Hematopoietic multipotent progenitor cell treated with erythropoietin and hydrocortisone succinate and interleukin-3 and kit ligand, for 17 days (in vitro differentiated cells): ENCODE measurements at places on chromosomes 1 and 21.
A peak's percentile ranks its signal among the peaks of the same experiment; 100 is the strongest.

GRCh38 chr1:183633676-183634343, 1.8 kb downstream of the ARPC5 start:
- peak; percentile 48 for DNase-seq

- DNase-seq, result no peak
Measured at GRCh38 chr1:50450861-50451653, 27.8 kb upstream of the DMRTA2 start.

DNA sequence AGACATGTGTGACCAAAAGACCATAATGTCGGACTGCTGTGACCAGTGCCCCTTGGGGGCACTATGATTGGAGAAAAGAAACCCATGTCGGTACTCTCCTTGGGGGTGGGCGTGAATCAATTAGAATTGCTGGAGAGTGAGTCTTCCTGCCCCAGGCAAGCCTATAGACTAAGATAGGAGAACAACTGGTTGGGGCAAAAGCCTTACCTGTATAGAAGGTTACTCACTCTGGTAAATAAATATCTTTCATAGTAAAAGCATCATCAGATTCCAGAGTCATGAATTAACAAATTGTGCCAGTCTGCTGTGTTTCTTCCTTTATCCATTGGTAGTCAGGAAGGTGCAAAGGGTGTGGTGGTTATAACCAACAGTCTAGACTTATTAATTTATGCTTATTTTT, 2.9 kb upstream of the PTGFRN start:
- DNase-seq, result no peak

DNA sequence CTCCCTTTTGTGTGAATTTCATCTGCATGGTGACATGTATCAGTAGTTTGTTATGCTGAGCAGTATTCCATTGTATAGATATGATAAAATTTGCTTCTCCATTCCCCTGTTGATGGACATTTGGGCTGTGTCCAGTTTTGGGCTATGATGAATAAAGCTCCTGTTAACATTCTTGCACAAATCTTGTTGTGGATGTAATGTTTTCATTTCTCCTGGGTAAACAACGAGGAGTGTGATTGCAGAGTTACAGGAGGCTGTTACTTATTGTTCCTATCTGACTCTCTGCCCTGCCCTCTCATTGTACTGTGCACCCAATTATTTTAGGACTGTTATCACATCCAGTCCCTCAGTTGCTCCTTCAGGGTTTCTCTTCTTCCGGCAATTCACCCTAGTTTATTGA, 24.2 kb downstream of the MAPKAPK2 start:
- no peak for DNase-seq

DNA sequence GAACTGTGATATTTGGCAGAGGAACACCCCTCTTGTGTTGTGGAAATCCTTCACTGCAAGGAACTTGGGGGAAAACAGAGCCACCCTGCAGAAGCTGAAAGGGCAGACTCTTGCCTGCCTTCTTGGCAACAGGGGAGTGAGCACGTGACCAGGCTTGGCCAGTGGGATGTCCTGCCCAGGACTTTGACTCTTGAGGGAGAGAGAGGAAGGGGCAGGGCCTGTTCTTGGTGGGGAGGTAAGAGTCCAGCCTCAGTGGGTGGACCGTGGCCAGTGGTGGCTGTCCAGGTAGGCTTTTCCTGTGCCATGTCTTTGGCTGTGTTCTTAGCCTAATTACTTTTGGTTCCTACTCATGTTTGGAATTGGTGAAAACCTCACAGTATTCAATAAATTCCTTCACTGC, 8.6 kb upstream of the AK2 start:
- no peak for DNase-seq

GRCh38 chr1:52435650-52436049, 31.2 kb downstream of the PRPF38A start:
- no peak for DNase-seq

- peak; percentile 41 for DNase-seq
Measured at GRCh38 chr1:115807723-115808122, 33.2 kb downstream of the NHLH2 start.

DNA sequence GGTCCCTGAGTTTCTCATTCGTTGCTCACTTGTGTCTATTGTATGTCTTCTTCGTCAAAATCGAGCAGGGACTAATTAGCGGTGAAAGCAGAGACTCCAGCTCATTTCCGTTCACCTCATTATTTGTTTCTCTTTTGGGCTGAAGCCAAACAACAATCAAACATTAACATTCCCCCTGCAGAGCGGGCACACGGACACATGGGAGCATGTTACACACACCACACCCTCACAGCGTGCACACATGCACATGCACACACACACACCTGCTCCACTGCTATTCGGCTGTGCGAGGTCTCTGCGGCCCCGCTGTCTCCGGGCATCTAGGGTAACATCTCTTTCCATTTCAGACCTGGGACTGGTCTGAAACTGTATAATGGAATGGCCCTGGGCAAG, 58.5 kb upstream of the LRRC8D start:
- no peak for DNase-seq

DNA sequence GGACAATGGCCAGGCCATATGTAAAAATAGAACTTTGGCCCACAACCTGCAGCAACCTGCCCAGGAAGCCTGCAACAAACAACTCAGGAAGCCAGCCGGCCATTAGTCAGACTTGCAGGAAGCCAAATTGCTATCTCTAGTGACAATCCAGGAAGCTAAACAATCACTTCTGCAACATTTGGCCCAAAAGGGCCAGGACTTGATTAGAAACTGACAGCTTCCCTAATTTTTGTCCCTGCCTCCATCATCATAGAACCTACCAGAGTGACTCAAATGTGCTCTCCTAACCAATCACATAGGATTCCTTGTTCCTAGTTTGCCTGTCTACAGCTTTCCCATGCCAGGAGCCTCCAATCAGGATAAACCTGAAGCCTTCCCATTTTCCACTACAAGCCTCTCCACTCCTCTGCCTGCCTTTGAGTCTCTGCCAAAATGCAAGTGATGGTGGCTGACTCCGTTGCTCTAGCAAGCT, 639.3 kb downstream of the PTPRU start:
- DNase-seq, result no peak

DNA sequence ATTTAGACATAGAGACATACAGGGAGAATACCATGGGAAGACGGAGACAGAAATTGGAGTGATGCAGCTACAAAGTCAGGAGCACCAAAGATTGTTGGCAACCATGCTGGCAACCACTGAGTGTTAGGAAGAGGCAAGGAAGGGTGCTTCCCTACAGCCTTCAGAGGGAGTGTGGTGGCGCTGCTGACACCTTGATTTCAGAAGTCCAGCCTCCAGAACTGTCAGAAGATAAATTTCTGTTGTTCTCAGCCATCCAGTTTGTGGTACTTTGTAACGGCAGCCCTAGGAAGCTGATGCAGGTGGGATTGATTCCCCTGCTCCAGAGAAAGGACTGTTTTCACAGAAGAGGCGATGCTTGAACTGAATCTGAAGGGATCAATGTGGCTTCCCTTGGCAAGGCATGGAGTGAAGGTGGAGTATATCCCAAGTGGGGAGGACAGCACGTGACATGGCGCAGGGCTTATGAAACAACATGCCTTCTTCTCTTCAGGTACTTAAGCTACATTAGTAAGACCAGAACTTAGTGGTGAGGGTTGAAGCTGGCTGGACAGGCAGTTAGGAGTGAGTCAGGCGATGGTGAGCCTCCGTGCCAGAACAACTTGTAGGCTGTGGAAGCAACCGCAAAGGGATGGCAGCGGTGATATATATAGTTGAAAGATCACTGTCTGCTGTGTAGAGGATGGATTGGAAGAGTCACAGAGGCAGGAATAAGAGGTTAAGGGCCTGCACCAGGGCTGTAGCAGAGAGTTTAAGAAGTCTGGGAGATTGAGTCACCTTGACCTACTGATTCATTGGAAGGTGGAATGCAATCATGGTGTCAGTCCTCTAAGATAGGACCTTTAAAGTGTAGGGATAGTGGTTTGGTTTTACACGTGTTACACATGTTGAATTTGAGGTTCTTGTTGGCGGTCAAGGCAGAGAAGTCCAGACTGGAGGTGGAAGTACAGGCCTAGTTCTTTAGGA, 2.1 kb downstream of the LEPR start:
- DNase-seq, result peak; percentile 71

DNA sequence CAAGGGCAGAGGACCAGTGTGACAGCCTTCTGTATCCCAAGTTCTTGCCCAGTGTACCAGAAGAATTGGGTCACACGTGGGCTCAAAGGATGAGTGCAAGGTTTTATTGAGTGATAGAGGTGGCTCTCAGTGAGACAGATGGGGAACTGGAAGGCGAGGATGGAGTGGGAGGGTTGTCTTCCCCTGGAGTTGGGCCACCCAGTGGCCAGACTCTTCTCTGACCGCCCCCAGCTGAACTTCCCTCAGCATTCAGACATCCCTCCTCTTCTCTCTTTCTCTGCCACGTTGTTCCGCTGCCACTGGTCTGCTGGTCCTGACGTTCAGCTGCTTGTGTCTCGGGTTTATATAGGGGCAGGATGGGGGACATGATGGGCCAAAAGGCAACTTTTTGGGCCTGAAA, 150.1 kb upstream of the IVNS1ABP start:
- no peak for DNase-seq

GRCh38 chr1:30249446-30250337, 473.7 kb downstream of the MATN1 start:
- DNase-seq, result no peak

- no peak for DNase-seq
Measured at GRCh38 chr1:4657960-4658541, 3.6 kb downstream of the AJAP1 start.

DNA sequence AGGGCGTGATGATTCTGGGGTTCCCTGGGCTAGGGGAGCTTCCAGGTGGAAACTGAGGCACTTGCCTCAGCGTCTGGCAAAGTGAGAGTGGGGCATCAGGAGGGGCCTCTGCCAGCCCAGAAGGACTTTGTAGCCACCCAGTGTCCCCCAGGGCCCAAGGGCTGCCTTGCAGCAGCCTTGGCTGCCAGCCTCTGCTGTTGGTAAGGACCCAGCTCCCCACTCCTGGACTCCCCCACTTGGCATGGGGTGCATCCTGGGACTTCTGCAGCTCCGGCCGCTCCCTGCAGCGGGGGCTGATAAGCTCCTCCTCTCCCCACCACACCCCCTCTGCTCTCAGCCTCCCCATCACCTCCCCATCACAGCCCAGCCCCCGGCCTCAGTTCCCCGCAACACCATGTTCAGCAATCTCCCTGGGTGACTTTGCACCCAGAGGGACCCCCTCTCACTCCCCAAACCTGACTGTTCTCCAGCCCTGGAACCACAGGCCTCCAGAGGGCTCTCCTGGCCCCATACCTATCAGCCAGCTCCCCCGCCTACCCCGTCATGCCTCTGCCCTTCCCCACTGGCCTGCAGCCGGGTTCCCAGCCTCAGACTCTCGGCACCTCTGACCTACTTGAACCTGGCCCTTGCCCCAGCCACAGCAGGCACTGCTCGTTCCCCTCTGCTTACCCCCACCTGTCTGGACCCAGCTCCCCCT, 113.0 kb downstream of the CRYAA start:
- no peak for DNase-seq

- DNase-seq, result no peak
Measured at GRCh38 chr1:9751971-9752370, 71.8 kb downstream of the CLSTN1 start.

- no peak for DNase-seq
Measured at GRCh38 chr1:10980841-10981727, 31.4 kb upstream of the TARDBP start.

GRCh38 chr1:163928651-163929050, 606.9 kb downstream of the NUF2 start:
- DNase-seq, result no peak

GRCh38 chr1:219049501-219049900, 124.2 kb upstream of the LYPLAL1 start:
- DNase-seq, result no peak

GRCh38 chr1:226093621-226094020, 31.1 kb downstream of the H3-3A start:
- no peak for DNase-seq

- DNase-seq, result no peak
Measured at GRCh38 chr1:17614586-17614985, 75.1 kb downstream of the ARHGEF10L start.

- DNase-seq, result no peak
Measured at GRCh38 chr1:168671782-168672181, 57.2 kb downstream of the DPT start.

- no peak for DNase-seq
Measured at GRCh38 chr21:32207406-32207716, 71.5 kb downstream of the MIS18A start.

GRCh38 chr1:118186026-118186425, 998 bp upstream of the SPAG17 start:
- DNase-seq, result no peak

DNA sequence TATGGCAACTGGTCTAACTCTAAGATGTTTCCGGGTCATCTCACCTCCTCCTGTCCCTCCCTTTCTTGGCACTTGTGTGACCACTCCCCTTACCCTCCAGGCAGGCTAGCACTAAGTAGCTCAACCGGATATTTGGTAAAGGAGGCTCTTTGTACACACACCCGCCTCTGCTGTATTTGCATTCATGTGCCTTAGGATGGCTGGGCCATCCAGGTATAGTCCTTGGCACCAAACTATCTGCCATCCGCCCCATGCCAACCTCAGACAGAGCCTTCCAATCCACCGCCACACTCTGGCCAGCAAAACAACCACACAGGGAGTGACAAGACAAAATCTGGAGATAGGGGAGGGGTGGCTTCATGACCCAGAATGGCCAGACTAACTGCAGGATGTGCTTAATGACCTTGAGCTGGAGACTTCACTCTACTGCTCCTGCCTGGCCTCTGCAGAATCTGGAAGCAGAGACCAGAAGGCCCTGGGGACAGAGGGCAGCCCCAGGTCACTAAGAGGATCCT, 59.5 kb downstream of the CDK18 start:
- no peak for DNase-seq

- no peak for DNase-seq
Measured at GRCh38 chr1:102234753-102235359, 238.1 kb upstream of the OLFM3 start.

GRCh38 chr1:41010345-41010744, 11.2 kb downstream of the SLFNL1 start:
- DNase-seq, result no peak

- DNase-seq, result no peak
Measured at GRCh38 chr1:225458222-225458631, 30.4 kb upstream of the LBR start.

DNA sequence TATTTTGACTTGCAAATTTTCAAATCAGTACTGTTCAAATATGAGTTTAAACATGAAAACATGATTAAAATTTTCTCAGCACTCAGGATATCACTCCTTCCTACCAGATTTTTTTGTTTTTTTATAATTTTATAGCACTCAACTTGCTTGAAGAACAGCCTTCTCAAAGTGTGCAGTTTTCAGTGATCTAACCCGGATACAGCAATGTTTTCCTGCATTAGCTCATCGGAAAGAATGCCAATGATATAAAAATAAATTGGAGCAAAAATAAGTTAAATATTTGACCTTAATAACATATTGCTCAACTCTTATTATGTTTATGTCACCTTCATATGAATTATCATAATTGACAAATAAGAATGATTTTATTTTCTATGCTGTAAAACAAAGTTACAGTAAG, 766.8 kb downstream of the USP25 start:
- no peak for DNase-seq

DNA sequence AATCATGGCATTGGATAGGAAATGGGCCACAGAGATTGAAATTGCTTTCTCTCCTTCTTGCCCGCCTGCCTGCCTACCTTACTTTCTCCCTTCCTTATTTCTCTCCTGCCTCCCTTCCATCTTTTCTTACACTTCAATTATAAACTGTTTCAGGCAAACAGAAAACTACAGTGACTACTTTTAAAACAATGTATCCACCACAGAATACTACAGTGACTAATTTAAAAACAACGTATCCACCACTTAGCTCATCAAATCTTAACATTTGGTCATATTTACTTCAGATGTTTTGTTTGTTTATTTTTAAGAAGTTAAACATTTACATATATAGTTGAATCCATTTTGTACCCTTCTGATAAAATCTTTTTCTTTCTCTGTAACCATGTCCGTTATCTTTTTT, 54.4 kb downstream of the SNRPE start:
- DNase-seq, result no peak

- no peak for DNase-seq
Measured at GRCh38 chr1:200217703-200218102, 190.2 kb downstream of the NR5A2 start.
